ENCODE measurements at places on chromosomes 3 and 15.

GRCh38 chr3:88267847-88268246 lies 118.1 kb downstream of the C3orf38 start:
- no peak for DNase-seq

DNA sequence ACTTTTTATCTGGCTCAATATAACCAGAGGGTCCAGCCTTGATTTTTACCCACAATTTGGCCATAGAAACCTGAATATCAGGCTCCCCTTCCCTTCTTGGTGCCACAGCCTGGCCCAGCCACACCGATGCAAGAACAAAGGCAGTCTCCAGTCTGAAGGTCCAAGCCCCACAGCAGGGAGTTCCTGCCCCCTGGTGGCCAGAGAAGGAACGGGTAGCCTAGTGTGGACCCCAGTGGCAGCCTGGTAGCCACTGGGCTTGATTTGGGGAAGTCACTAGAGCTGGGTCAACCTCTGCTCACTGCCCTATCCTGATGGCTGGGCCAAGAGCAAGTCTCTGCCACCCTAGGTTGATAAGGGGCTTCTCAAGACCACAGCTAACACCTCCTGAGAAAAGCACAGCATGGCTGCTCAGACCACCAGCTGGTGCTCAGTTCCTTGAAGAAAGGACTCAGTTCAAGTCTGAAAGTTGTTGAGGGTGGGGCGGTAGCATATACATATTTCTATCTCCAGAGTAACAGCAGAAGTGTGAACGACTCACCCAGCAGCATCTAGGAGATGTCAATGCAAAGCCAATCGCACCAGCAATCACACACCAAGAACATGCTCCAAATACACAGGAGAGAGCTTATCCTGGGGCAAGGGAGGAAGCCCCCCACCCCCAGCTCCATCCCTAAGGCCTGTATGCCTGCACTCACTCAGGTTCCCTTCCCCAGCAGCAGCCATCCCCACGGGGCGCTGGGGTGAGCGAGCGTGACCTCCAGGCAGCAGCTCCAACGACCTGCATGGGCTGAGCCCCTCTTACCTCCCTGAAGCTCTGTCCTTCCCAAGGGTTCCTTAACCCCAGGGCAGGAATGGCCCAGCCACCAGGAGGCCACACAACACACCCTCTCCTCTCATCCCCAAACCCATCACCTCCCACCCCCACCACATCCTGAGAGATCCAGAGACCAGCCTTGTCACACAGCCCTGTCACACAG lies 7.6 kb downstream of the PFKFB4 start:
- peak; percentile 85 for DNase-seq

GRCh38 chr15:73022161-73022560 lies 30.1 kb upstream of the NEO1 start:
- DNase-seq = no peak

- DNase-seq = no peak
Measured at GRCh38 chr3:97181704-97182103, 367.3 kb downstream of the EPHA6 start.

GRCh38 chr15:101499863-101500713 lies 10.6 kb upstream of the PCSK6 start:
- DNase-seq = no peak

DNA sequence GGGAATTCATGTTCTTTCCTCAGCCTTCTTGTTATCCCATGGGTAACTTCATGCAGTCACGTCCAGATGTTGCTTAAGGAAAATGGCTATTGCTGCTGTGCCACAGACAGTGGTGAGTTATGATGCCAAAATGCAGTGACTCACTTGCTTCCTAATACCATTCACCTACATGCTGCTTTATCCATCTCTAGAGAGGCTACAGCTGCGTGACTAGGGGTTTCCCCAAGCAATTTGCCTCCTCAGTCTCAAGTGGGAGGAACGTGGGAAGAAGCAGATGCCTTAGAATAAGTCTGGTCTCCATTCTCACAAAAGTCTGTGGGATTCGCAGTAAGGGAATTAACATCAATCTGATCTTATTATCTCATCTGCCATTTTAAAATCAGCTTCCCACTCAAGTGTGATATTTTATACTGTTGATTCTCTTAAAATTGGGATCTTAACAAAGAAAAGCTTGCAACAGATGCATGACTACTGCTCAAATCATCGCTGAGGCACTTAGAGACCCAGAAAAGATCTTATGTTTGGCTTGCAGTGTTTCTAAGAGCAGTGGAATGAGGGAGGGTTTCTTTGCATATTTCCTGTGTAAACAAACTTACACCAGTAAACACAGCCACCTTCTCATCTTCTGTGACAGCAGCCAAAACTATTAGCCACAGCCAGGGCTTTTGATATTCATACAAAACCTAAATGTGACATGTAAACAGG lies 62.0 kb upstream of the ACP3 start:
- no peak for DNase-seq

GRCh38 chr3:193884027-193884426 lies 251.9 kb upstream of the HES1 start:
- no peak for DNase-seq

- no peak for DNase-seq
Measured at GRCh38 chr3:66140743-66141372, 79.9 kb upstream of the SLC25A26 start.

DNA sequence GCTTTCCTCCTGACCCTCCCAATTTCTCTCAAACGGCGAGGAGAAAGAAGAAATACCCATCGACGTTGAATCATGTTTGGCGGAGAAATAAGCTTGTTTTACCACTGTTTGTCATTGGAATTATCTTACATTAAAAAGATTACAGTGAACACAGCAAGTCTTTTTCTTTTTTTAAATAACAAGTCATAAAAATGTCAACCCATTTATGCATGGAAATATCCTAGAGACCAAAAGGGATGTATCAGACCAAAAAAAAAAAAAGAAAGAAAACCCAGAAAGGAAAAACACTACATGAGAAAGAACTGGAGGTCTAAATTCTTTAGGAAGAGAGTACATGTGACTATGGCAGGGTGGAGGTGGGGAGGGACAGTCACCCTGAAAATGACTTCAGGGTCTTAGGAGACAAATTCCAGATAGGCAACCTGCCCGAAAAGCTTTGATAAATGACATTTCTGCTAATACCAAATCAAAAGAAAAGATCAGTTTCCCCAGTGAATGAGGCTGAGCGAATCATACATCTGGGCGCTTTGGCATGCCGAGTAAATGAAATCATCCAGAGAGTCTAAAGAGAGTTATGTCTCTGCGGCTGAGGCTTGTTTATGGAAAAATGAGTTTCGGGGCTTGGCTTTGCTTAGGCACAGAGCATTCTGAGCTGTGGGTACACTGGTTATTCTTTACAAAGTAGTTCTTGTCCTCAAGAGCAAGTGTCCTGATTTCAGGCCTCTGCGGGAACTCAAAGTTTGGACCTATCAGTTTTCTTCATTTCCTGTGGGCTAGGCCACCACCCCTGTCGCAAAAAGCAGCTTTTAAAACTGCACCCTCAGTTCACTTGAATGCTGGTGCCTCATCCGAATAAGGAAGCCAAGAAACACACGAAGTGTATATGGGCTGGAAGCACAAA lies 110.1 kb upstream of the TGFBR2 start:
- DNase-seq = peak; percentile 68

Data from tibial nerve (tissue), 4 donors.